ENCODE measurements at places on chromosomes 11 and 22.

GRCh38 chr11:59598961-59599360 is 16.6 kb downstream of the OSBP start:
- DNase-seq: no peak

DNA sequence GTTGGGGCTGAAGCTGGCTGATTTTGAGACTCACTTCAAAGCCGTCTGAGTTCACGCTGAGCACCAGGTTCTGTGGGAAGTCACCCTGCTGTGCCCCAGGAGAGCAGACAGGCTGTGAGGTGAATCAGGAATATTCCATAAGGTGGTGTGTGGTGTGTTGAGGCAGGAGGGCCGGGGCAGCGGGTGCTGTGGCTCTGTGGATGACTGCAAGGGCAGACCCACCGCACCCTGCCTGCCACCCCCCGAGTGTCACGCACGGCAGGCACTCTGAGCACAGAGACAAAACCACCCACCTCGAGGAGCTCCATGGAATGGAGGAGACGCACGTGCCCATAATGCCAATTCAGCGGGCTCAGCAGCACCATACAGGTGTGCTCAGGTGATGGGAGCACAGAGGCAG is 147.8 kb downstream of the PKNOX2 start:
- no peak for DNase-seq

- DNase-seq: no peak
Observed at GRCh38 chr22:27507935-27508526, 293.5 kb downstream of the MN1 start.

- DNase-seq: no peak
Observed at GRCh38 chr11:120306519-120307242, 18.4 kb upstream of the TLCD5 start.

- DNase-seq: no peak
Observed at GRCh38 chr11:96481204-96481603, 91.4 kb downstream of the JRKL start.
